Activated naive CD4-positive, alpha-beta T cell treated with anti-CD3 and anti-CD28 coated beads, Interleukin-2, amount 50 U/mL, for 72 hours (primary cell): ENCODE measurements at places on chromosomes 6 and 20. TPM values are rescaled to one million over a fixed set of nuclear protein-coding genes. Genes with fewer than 3 reads are reported as not detected.

ARMH2 gene
- not detected for total RNA-seq

C20orf202 gene
- 0.19 TPM for total RNA-seq

DNA sequence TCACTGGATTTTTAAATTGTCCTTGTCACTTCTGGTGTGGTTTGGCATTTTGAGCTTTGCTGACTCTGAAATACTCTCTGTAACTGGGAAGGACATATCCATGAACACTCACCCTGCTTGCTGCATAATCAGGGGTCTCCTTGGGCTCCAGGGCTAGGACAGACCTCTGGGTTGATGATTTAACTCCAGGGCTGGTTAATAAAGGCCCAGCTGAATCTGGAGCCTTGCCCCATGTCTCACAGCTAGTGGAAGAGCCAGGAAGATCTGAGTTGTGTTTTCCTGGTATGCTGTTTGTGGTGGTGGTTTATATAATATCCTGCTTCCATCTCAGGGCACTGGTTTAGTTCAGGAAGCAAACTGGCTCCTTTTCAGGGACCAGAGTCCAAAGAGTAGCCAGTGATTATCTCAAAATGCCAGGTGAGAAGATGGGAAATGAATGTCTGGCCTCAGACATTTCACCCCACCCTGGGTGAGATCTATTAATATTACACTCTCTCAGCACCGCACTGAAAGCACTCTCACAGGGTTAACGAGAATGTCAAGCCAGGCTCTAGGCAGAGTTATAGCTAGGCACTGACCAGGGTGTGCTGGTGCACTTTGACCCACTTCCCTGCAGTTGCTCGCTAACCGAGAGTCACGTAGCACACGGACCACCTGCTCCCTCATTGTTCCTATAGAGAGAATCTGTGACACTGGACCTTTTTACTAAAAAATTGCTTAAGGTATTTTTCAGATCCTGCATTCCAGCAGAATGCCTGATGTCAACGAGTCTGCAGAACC, 90.1 kb upstream of the SLC22A16 start:
- DNase-seq, result no peak

DNA sequence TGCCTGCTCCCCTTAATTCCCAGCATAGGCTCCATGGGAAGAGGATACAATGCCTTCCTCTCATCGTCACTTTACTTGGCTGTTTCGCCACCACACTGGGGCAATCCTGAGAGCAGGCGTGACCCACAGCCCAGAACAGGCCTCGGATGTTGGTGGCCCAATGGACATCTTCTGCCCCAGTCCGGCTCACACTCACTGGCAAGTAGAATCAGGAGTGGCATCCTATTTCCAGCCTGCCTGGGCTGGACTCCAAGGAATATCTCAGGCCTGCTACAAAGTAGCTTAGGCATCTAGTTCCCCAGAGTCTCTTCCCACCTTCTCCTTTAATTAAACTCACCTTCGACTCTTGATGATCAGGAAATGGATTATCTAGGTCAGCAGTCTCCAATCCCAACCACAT, 110.5 kb downstream of the LRFN2 start:
- DNase-seq, result no peak

DNA sequence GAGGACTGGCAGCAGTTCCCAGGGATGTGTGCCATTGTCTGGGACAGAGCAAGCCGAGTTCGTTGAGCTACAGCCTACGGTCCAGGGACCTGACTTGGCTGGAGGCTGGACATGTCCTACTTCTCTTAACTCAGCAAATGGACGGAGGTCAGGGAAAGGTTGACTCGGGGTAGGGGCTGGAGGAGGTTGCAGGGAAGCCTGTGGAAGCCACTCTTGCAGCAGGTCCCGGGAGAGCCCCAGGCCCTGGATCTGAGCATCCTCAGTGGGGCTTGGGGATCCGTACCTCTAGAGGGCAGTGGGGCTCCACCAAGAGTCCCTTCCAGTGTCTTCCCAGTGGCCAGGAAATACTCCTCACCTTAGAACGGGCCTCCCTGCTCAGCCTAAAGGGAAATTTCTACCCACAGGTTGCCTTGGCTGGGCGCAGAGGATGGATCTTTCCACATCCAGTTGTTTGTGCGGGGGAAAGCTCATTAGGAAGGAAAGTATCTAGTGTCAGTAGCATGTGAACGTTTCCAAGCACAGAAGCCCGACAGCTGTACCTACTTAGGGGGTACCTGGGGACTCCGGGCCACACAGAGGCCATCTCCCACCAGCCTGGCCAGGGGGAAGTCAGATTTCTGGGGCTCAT, 170.2 kb downstream of the NFATC2 start:
- peak; percentile 60 for DNase-seq

- peak; percentile 13 for DNase-seq
These were observed 984 bp downstream of the TNFRSF21 start for GRCh38 chr6:47308552-47309290.

DNA sequence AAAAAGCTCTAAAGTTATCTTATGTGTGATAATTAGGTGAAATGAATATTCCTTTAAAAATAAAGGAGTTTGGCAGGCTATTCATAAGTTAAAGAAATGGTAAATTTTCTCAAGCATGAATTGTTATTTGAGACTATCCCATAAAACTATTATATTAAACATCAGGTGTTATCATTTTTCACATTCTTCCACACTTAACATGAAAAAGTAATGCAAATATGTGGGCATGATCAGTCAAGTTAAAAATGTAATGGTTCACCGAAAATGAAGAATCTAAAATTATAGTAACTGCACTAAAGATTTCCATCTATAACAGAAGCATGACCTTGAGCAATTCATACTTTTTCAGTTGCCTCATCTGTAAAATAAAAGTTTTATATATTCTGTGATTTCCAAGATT, 110.8 kb downstream of the KHDRBS2 start:
- DNase-seq, result no peak
